ENCODE measurements at places on chromosomes 7 and 10. TPM values are rescaled to one million over a fixed set of nuclear protein-coding genes. Genes with fewer than 3 reads are reported as not detected.

GRCh38 chr7:158266426-158266816 is 321.2 kb downstream of the PTPRN2 start:
- no peak for DNase-seq

DNA sequence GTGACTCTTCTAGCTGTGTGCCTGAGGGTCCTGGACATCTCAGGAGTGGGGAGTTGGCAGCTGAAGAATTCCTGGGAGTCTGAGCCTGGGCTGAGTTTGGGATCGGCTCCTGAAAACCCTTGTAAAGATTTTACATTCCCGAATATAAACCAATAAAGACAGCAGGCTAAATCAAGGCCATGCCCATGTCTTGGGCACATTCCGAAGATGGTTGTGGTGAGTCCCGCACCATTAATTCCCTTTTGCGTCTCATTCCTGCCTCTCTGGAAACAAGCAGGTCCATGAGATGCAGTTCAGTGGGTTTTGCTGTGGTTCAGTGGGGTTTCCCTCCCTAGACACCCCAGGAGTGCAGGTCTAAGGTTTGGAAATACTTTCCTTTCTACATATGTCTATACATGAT is 90.9 kb downstream of the COL26A1 start:
- no peak for DNase-seq

- DNase-seq, result no peak
Observed at GRCh38 chr7:128162666-128163065, 78.4 kb upstream of the LEP start.

GRCh38 chr7:19900118-19900517 is 126.7 kb upstream of the TMEM196 start:
- DNase-seq, result no peak

DNA sequence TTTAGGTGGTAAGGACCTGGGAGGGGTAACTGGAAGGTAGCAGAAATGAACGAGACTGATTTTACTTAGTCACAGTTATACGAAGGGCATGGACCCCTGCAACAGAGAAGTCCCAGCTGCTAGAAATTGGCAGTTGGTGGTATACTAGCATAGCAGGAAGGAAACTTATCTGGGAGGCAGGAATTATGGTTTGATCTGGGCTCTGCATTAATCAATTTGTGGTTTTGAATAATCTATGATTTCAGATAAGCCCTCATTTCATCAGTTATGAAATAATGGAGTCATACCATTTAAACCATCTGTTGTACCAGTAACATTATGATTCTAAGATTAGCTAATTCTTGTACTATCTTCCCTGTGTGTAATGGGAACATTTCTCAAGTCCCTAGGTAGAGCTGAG is 54.0 kb upstream of the TMEM229A start:
- DNase-seq, result no peak

GRCh38 chr7:2487586-2488271 is 11.5 kb upstream of the GRIFIN start:
- DNase-seq, result no peak

The CYP2C9 gene
- not detected for total RNA-seq

Measured in CD4-positive, alpha-beta T cell (primary cell).